ENCODE measurements at places on chromosomes 5 and 9.

GRCh38 chr5:149794487-149794971 is 64.4 kb downstream of the PPARGC1B start:
- DNase-seq: no peak

- no peak for DNase-seq
Observed at GRCh38 chr9:128550770-128551656, 1.4 kb upstream of the SPTAN1 start.

DNA sequence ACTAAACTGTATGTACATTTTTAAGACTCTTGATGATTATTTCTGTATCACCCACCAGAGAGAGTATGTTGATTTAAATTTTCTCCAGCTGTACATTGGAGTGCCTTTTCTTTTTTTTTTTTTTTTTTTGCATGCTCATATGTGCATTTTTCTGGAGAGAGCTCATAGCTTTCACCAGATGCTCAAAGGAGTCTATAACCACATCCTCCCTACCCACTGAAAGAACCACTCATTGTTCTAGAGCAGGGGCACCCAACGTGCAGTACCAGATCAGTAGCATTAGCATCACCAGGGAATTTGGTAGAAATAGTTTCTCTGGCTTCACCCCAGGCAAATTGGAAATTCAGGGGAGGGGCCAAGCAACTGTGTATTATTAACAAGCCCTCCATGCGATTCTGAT is 53.9 kb upstream of the TMEM171 start:
- DNase-seq: no peak

- DNase-seq: peak; percentile 55
Observed at GRCh38 chr9:92138157-92138959, 23.1 kb upstream of the SPTLC1 start.

DNA sequence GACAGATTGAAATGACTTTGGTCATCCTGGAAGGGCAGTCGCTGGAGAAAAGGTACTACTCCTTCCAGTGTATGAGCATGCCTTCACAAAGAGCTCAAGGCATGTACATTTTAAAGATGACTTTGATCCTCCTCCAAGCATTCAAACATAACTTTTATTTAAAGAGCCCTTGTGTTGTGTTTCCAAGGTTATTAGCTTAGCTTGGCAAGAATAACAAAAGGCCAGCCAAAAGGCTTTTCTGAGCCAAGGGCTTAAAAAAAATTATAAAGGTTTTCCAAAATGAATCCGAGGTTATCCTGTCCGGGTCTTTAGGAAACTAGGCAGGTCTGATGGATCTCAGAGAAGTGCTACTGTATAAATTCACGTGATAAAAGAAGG is 71.0 kb upstream of the PLPP6 start:
- DNase-seq: no peak

DNA sequence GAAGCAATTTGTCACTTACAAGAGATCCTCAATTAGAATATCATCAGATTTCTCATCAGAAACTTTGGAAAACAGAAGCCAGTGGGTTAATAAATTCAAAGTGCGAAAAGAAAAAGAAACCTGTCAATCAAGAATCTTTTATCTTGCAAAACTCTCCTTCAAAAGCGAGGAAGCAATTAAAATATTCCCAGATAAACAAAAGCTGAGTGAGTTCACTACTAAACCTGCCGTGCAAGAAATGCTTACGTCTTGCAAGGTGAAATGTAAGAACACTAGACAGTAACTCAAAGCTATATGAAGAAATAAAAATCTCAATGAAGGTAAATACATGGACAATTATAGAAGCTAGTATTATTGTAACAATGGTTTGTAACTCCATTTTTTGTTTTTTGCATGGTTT is 62.8 kb upstream of the IL33 start:
- DNase-seq: no peak

DNA sequence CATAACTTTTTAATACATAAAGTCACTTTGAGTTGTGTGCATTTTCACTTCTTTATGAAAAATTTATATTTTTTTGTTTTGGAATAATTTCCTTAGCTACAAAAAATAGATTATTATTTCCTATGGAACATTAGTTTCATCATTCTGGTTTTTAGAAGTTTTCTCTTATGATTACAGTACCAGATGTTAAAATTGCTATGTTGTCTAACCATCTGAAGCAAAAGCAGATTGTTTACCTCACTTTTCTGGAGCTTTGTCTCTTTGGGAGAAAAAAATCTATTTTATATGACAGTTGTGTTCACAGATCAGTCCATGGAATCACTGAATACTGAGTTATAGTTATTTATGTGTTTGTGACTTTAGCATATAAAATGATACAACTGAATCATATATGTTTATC is 708.9 kb upstream of the RIOK2 start:
- DNase-seq: no peak

DNA sequence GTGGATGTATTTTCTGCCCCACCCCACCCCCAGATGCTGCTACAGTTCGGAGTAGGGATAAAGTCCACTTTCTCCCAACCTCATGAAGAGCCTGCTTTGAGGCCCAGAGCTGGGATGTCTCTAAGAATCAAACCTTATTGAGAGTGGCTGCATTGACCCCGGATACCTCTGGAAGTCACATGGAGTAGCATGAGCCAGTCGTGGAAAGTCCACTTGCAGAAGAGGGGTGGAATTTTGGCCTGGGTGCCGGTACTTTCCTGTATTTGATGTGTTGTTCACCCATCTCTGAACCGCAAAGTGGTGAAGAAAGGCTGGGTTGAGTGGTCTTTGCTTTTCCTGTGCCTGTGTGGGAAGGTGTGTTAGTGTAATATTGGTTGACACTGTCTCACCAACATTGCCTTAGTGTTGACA is 3.7 kb downstream of the OTULIN start:
- DNase-seq: peak; percentile 71

- DNase-seq: no peak
Observed at GRCh38 chr5:133829786-133830185, 138.6 kb downstream of the C5orf15 start.

- DNase-seq: no peak
Observed at GRCh38 chr5:75037106-75037505, 15.3 kb downstream of the GCNT4 start.

GRCh38 chr9:16925426-16925825 is 55.0 kb upstream of the BNC2 start:
- no peak for DNase-seq

DNA sequence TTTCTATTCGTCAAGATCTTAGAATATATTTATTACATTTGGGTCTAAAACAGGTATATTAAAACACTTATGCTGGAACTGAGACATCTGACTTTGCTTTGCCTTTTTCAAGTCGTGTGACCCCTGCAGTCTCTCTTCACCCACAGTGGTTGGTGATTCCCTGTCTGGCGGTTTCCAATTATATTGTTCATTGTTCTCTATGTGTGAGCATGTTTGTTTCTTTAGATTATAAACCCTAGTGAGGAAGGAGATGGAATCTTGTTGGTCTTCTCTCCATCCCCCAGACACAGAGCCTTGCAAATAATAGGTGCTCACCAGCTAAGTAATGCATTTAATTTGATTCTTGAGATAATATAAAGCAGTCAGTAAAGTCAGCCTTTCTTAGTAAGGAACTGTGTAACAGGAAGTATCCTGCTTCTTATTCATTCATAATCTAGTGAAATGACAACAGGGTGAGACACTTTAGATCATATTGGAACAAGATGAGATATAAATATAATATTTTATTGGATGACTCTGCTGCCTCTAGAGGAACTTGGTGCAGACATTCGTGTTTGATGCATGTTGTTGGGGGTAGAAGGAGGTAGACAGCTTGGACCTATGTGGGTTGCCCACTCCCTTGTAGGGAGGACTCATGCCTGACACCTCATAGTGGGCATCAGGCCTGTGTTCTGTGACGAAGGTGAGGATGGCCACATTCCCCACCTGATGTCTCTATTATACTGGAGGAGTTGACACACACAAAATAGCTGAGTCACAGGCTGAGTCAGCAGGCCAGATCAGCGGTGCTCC is 88.1 kb downstream of the FGF1 start:
- no peak for DNase-seq

DNA sequence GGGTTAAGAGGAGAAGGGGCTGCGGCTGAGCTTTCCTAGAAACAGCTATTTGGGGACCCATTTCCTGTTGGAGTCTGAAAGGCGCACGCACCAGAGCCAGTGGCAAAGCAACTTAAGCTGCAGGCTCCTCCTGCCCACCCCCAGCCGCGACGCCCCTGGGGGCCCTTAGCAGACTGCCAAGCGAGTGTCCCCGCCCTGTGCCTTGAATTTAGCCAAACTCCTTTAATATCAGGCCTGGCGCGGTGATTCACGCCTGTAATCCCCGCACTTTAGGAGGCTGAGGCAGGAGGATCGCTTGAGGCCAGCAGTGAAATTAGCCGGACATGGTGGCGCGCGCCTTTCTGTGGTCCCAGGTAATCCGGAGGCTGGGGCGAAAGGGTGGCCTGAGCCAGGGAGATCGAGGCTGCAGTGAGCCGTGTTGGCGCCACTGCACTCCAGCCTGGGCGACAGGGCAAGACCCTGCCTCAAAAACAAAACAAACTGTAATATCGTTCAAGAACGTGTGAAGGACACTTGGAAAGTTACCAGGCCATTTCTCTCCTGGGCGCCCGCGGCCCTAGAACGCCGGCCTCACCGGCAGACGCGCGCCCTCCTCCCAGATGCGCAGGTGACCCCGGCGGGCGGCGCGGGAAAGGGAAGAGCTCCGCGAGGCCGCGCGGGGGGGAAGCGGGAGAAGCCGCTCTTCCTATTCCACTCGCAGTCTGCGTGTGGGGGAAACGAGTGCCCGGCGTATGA is 1.0 kb upstream of the F2R start:
- no peak for DNase-seq

- no peak for DNase-seq
Observed at GRCh38 chr9:27350382-27350976, 53.5 kb upstream of the EQTN start.

DNA sequence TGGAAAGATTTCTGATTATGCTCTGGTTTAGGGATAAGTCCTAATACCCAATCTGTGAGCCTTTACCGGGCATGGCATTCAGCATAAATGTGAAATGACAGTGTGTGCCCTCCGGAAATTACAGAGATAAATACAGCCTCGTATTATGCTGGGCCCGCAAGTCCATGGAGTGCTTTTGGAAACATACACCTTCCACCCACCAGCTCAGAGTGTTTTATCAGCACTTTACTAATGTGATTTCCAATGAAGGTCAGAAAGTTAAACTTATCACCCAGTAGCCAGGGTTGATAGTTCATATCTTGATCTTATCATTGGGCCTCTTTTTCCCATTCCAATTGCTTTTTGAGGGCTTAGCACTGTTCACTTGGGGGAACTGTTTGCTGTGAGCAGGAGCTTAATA is 94.8 kb downstream of the SGCD start:
- no peak for DNase-seq
